Stimulated activated CD8-positive, alpha-beta memory T cell treated with anti-CD3 and anti-CD28 coated beads, Interleukin-15, amount 100 ng/mL, for 4 hours (primary cell): ENCODE measurements at places on chromosomes 4 and X.

DNA sequence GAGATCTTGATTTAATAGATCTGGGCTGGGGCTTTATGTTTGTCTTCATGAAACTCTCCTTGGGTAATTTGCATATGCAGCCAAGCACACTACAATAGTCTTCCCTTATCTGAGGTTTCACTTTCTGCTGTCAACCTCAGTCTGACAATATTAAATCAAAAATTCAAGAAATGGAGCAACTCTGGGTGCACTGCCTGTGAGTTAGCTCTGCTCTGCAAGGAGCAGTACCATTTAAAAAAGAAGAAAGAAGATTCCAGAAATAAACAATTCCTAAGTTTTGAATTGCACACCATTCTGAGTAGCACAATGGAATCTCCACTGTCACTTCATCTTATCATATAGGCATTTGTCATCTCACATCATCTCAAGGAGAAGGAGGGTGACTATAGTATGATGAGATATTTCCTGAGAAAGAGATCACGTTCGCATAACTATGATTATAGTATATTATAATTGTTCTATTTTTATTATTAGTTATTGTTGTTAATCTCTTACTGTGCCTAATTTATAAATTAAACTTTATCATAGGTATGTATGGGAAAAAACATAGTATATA lies 9.4 kb downstream of the FNIP2 start:
- no peak for DNase-seq

DNA sequence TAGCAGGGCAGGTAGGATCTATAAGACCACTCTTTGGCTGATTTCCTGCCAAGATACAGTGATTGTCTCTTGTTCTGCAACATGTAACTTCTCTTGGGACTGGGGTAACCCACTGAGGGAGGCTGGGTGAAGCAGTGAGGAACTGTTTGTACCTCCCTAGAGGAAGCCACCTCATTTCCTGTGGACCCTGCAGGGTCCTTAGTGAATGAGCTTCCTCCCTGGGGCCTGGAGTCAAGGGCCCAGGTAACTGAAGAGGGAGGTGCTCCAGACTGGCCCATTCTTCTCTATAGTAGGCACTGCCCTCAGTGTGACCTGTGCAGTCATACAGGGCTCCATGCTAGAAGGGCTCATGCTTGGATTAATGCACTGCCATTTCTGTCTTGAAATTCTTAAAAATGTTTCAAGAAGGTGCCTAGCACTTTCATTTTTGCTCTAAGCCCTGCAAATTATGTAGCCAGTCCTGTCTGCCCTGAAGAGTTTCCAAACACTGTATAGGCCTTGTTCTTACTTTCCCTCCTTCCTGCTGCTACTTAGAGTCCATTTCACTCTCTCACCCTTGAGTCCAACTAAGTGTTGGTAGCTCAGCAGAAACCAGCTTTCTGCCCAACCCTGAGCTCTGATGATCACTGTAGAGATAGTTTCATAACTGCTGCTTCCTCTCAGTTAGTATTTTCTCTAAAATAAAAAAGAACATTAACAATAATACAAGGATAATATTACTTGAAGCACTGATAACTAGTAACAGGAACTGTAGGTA lies 8.5 kb upstream of the GRIA3 start:
- no peak for DNase-seq

DNA sequence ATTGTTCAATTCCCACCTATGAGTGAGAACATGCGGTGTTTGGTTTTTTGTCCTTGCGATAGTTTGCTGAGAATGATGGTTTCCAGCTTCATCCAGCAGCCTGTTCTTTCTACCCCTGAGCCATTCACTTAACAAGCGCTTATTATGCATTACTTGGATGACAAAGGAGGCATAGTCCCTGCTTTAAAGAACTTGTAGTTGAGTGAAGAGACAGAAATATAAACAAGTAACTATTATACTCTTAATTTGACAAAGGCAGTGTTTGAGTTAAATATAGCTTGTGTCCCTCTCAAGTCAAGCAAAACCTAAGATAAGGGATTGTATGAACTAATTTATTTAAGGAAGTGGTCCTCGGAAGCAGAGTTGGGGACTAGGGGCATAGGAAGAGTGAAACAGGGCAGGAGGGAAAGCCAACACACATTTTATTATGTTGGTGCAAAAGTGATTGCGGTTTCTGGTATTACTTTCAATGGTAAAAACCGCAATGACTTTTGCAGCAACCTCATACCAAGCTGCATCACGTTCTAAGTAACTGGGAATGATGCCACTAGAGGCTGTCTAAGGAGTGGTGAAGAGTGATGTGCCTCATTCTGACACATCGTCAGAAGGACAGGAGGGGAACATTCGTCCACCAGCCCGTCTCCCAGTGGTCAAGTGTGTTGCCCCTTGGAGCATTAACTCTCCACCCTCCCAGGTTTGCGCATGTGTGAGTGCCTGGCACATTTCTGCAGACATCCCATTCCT lies 41.8 kb downstream of the QDPR start:
- no peak for DNase-seq

DNA sequence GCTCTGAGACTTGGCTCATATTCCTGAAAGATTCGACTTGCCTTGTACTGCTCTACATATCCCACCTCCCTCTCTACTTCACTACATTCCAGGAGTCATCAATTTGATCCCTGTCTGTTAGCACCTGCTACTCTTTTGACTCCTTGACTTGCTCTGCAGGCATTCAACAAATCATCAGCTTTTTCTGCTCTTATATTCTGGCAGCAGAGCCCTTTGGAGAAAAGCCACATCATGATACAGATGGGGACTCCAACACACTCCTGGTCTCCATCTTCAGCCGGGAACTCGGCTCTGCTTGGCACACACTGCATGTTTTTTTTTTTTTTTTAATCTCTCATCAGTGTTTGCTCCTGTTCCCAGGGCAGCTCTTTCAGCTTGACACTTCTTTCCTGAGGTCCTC lies 293.2 kb upstream of the LCORL start:
- no peak for DNase-seq

GRCh38 chrX:115147220-115147619 lies 42.0 kb upstream of the RBMXL3 start:
- no peak for DNase-seq

- DNase-seq: no peak
Measured at GRCh38 chr4:80252427-80252826, 14.0 kb upstream of the FGF5 start.
